Kidney capillary endothelial cell (primary cell): ENCODE measurements at places on chromosomes 4 and X.

DNA sequence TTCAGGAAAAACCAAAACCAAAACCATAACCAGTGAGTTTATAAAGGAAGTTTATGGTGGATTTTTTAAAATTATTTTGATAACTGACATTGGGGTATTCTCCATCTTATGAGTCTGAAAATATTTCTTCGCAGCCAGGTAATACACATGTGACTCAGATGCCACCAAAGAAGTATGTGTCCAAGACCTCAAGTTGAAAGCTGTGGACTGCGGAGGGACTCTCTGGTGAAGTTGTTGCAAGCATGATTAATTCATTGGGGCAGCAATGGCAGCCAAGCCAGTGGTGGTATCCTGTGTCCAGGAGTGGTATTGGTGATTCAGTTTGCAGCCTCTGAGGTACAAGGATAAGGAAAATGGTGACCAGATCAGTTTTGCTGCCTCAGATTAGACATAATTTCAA, 14.0 kb upstream of the ADH5 start:
- DNase-seq = no peak

- DNase-seq = no peak
Observed at GRCh38 chr4:155679343-155679742, 12.7 kb downstream of the GUCY1A1 start.

DNA sequence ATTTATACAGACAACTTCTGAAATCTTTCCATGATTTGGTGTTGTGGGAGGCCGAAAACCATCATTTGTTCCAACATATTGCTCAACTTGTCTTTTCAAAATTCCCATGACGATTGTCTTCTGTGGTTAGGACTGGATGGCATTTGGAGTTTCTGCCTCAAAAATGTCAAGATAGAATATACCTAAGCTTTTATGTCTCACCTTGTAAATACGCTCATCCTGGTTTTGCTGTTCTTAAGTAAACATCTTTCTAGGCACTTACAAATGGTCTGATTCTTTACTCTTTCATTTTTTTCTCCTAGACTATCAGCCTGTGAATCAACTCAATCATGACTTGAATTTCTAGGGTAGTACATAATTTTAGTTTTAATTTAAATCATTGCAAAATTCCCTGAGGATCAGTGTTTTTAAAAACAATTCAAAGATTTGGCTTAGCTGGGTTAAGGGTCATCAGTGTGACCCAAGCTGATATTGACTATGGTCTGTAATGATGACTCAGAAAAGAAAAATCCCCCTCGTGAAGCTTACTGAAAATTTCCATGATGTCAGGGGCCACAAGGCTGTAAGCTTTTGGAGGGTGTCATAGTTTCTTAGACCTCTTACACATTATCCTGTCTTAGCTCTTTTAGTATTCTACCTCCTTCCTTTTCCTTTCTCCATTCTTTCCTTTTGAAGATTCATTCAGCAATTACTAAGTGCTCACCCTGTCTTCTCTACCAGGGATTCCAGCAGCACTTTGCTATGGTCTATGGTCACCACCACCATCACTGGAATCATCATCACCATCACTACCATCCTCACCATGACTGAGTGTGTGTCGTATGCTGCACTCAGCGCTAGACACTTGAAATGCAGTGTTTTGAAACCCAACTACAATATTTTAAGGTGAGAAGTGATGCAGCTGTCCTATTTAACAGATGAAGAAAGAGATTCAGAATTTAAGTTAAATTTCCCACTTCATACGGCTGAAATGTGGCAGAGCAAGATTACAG, 124.4 kb downstream of the CPE start:
- no peak for DNase-seq

DNA sequence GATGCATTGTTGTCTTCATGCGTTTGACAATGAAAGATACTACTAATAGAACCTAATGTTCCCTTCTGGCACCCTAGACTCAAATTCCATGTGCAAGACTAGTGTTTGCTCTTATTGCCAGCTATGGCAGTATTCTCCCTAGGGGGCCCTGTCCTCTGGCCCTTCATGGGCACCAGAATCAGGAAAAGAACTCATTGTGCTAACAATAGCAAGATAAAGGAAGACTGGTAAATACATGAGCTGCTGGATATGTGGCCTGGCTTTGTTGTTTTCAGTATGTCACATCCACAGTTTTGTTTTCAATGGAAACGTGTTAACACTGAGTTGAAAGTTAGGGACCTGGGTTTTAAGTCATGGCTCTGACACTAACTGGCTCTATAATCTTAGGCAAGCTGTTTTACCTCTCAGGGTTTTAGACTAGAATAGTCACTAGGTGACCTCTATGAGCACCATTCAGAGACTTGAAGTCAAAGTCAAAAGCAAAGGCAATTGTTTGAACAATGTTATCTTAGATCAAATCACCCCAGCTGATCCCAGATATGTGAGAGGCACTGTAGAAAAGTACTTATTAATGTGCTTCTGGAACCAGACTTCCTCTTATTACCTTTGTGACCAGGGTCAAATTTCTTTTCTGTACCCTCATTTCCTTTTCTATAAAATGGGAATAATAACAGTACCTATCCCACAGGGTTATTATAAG, 253.7 kb upstream of the DIAPH2 start:
- no peak for DNase-seq
